ENCODE measurements at places on chromosomes 4 and X.

GRCh38 chr4:32189788-32190187, 1469.6 kb downstream of the PCDH7 start:
- DNase-seq, result no peak

DNA sequence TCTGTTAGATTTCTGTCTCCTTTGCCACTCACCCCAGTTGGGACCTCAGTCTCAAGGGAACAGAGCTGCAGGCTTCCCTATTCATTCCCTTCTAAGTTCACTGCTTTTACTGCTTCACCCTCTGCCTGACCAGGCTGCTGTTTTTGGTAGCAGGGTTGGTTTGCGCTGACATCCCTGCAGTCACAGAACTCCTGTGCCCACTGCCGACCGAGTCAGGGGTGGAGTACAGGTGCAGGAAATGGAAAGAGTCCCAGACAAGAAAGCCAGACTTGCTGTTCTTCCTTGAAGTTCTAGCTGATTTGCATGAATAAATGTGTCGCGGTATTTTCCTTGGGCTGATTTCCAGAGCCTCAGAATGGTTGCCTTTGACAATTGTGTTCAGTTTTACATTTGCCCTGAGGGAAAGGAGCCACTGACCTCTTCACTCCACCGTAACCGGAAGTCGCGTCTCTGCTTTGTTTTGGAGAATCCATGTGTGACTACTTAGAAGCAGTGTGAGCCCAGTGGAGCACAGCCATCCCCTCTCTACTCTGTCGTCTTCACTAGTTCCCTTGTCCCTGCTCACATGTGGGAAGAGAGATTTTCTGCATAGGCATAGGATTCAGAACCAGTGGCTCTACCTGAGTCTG, 84.8 kb downstream of the TNIP2 start:
- no peak for DNase-seq

- DNase-seq, result no peak
These were observed 3.4 kb upstream of the ZRSR2 start for GRCh38 chrX:15786915-15787314.

GRCh38 chr4:147550626-147551246, 66.5 kb upstream of the TMEM184C start:
- no peak for DNase-seq
